ENCODE measurements at places on chromosomes 2 and 18.

DNA sequence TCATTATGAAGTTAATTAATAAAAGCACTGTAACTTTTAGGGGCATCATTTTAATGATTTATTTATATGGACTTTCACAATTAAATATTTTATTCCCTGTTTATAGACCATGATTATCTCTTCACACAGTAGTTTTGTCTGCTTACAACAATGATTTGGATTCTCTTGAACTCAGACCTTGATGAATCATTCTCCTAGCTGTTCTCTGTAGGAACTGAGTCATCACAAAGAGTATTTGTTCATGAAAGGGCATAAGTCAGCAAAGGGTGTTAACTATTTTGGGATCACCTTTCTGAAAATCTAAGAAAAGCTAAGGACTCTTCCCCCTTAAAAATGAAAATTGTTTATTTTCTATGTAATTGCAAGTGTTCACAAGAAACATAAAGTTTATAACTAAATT lies 461.1 kb upstream of the UBE2E3 start:
- no peak for DNase-seq

- DNase-seq: no peak
These were observed 103.8 kb downstream of the RAPGEF4 start for GRCh38 chr2:172839446-172839845.

- no peak for DNase-seq
These were observed 23.0 kb downstream of the ARHGAP15 start for GRCh38 chr2:143152219-143152618.

- DNase-seq: no peak
These were observed 371.2 kb downstream of the INSIG2 start for GRCh38 chr2:118459426-118459825.

- no peak for DNase-seq
These were observed 44.3 kb downstream of the ZNF516 start for GRCh38 chr18:76450452-76451395.

DNA sequence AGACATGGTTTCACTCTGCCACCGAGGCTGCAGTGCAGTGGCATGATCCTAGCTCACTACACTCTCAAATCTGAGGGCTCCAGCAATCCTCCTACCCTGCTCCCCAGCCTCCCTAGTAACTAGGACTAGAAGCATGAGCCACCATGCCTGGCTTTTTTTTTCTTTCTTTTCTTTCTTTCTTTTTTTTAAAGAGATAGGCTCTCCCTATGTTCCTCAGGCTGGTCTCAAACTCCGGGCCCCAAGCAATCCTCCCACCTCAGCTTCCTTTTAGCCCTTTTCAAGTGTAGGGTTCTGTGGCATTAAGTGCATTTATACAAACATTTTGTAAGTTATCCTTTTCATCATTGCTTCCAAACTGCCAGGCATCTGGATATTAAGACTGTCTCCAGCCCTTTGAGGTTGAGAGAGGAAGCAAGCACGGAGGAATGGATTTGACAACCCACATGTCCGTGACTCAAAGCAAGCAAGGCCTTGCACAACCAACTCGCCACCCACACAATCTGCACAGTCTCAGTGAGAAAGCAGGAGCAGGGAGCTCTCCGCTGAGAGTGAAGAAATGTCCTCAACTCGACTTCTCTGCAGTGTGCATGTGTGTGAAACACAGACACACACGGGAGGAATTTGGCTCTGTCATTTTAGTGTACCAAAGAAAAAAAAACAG lies 65.6 kb downstream of the ATP8B1 start:
- DNase-seq: peak; percentile 95

GRCh38 chr2:224366267-224366844 lies 35.6 kb downstream of the FAM124B start:
- DNase-seq: no peak

DNA sequence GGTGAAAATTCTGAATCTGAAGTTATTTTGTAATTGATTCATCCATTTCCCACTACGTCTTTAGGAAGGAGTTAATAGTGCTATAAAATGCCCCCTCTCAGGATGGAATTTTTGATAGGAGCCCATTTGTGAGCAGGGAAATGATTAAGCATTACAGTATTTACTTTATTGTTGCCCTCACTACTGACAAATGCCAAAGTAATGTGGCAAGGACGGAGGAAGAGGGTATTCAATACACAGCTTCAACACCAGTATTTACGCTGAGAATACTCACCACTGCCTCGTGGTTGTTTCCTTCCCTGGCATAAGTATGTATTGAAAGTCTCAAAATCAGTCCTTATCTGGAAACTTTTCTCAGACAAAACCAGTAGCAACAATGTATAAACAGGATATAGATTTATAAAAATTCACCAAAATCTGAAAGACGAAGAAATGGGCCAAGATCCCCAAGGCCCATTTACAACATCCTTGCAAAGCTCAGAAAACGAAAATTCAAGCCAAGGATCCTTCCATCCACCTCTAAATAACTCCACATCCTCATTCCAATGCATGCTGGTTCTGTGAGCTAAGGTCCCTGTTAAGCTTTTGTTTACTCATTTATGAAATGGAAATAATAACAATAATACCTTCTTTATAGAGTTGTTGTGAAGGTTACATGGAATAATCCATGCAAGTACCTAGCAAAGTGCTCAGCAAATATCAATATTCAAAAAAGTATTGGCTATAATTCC lies 29.3 kb downstream of the FEZ2 start:
- DNase-seq: no peak

GRCh38 chr2:238336151-238336550 lies 15.8 kb downstream of the TRAF3IP1 start:
- no peak for DNase-seq

DNA sequence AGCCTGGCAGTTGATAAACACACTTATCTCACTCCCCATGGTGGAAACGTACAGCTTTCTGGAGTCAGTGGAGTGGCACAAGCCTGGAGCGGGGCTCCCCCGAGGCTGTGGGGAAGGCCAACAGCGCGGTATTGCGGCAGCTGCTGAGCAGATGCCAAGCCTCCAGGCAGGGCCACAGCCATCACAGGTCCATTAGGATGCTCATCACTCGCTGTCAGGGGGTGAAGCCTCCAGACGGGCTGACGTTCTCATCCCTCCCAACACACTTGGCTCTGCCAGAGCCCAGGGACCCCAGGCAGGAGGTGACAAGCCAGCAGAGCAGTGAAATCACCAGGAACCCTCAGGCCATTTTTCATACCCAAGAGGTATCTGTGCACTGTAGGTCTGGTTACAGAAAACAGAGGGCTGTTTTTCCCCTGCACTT lies 529.2 kb upstream of the KLHL29 start:
- DNase-seq: no peak

- no peak for DNase-seq
These were observed 10.1 kb downstream of the DPP4 start for GRCh38 chr2:162063899-162064298.

DNA sequence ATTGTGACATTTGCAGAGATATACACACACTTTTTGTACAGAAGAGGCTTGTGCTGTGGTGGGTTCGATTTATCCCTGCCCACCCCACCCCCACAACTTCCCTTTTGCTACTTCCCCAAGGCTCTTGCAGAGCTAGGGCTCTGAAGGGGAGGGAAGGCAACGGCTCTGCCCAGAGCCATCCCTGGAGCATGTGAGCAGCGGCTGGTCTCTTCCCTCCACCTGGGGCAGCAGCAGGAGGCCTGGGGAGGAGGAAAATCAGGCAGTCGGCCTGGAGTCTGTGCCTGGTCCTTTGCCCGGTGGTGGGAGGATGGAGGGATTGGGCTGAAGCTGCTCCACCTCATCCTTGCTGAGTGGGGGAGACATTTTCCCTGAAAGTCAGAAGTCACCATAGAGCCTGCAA lies 40.0 kb downstream of the STEAP3 start:
- no peak for DNase-seq

- DNase-seq: no peak
These were observed 7.7 kb downstream of the CENPA start for GRCh38 chr2:26793518-26793917.

DNA sequence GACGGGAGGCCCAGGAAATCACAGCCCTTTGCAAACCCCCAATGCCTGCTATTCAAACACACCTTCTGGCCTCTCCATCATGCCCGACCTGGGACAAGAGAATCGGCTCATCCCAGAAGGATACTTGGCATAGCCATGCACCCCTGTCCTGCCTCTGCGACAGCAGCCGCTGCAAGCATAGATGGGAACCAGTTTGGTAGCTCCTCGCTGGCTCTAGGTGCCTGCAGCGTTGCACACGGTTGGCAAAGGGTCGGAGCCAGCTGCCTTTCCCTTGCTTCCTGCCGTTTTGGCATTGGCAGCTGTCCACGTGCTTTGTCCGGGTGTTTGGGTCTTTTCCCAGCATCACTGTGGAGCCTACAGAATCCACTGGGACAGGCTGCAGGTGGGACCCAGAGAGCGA lies 76.9 kb downstream of the TWIST2 start:
- DNase-seq: no peak

GRCh38 chr2:237025090-237025865 lies 60.4 kb upstream of the COPS8 start:
- DNase-seq: peak; percentile 54

DNA sequence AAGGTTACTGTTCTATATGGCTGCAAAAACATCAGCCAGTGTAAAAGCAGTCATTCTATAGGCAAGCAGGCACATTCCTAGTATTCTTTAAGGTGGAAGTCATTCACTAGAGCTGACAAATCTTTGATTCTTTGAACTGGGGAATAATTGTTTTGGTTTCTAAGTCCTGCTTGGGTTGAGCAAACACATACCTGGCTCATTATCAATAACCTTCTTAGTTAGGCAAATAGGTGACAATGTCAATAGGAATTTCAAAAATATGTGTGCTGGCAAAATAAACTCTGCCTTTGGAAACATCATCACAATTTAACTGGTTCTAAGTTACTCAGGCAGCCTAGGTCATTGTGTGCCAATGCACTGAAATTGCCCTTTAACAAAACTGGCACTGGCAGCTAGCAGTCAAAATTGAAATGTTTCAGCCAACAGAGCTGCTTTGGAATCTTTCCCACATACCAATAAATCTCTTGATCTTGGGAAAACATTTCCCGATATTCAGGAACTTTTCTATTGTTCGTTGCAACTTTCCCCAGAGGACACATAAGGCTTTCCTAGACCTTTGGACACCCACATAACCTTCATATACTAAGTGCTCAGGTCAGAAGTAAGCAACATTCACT lies 402.0 kb upstream of the MMADHC start:
- DNase-seq: peak; percentile 28

- no peak for DNase-seq
These were observed 273.7 kb upstream of the PKDCC start for GRCh38 chr2:41774011-41774605.

GRCh38 chr2:135586148-135586547 lies 54.9 kb downstream of the R3HDM1 start:
- no peak for DNase-seq

- no peak for DNase-seq
These were observed 98.8 kb upstream of the TAF1B start for GRCh38 chr2:9744256-9745004.

DNA sequence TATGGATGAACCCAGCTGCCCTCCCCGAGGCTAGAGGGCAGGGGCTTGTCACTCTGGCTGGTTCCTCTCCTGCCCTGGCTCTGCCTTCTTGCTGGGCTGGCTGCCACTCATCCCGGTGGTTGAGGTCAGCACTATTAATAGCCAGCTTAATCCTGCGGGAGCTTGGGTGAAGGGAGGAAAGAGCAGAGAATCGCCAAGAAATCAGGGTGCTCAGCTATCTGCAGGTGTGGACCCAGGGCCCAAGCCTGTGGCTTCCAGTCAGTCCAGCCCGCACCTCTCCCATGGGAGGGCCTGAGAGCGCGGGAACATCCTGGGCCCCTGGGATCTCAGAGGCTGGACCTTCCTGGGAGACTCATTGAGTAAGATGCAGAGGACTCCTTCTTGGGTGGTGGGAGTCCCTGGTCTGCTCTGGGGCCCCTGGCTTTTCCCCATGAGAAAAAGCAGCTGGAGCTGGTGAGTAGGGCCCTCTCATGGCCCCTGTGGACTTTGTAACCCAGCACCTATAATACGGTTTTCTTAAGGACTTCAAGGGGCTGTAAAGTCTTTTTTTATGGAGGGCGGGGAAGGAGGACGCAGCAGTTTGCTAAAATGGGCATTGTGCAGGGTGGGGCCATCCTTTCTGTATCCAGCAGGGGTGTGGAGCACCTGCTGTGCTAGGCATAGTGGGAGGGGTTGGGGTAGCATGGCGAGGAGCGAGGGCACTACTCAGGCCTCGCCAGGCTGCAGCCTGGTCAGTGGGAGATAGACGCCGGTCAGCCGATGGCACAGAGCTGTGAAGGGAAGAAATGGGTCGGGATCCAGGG lies 27.4 kb upstream of the CNNM3 start:
- DNase-seq: no peak

DNA sequence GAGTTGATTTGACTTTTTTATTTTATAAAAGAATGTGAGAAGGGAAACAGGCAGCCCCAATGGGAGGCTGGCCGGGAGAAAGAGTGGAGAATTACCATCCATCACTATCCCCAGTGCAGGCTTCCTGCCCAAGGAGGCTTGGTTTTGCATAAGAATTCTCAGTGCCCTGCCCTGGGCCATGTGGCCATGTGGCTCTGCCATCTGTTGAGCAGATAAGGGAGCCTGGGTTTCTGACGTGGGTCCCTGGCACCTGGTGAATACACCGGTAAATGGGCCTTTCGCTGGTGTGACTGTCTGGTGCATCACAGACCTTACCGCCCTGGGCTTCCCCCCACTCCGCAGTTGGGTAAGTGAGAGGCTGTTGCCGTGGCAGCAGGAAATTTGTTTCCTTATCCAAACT lies 54.5 kb upstream of the TMEM163 start:
- no peak for DNase-seq

DNA sequence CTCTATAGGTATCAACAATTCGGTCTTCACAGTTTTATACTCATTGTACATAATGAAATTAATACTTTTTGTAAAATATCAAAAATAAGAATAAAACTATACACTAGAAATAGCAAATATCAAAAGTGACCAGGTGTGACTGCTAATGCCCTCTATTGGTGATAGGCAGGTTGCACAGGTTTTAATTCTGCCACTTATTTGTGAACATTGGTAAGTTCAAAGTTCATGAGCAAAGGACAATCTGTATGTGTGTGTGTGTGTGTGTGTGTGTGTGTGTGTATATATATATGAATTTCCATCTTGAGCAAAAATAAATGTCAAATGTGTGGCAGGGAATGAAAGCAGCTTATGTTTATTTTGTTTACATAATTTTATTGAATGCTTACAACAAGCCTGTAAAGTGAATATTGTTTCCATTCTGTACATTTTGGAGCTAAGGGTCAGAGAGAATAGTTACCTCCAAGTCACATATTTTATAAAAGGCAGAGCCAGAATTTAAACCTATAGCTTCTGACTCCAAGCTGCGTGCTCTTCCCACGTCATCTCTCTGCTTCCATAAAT lies 537.4 kb downstream of the CPS1 start:
- DNase-seq: no peak

DNA sequence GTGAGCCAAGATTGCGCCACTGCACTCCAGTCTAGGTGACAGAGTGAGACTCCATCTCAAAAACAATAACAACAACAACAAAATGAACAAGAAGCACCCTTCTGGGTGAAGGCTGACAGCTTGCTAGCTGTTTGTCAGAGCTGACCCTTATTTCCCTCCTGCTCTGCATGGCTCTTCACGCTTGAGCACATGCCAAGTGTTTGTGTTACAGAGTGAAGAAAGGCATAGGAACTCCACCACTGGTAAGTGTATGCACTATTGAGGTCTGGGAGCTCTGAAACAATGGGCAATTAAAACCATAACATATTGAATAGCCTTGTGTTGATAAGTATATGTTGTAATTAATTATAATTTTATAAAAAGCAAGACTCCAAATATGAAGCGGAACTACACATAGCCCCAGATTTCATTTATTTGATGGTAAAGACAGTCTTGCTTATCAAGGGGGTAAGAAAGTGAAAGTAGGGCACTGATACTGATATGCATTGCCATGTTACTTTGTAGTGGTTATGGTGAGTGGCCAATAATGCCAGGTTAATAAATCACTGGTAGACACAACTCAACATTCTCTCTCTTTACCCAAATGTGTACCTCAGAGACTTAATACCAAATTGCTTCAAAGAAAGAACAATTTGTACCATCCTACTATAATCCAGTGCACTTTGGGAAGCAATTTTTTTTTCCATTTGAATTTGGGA lies 163.4 kb downstream of the VWC2L start:
- no peak for DNase-seq

Measured in AG04449 (cell line).